Ecto neural progenitor cell (in vitro differentiated cells): ENCODE measurements at places on chromosomes 2 and 18.

DNA sequence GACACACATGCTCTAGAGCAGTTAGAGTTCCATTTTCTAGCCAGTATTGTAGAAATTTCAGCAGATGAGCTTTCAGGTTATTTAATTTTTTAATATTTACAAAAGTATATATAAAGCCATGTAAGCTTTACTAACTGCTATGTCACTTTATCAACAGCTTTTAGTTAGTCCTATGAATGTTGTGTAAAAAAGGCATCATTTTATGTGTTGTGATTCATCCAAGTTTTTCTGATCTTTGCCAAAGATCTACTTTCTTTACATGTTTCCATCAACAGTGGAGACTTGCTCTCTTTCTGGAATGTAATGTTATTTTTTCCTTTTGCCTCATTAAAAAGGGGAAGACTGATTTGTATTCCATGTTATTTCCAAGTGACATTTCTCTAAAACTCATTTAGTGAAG lies 125.2 kb upstream of the TFPI start:
- no peak for DNase-seq

DNA sequence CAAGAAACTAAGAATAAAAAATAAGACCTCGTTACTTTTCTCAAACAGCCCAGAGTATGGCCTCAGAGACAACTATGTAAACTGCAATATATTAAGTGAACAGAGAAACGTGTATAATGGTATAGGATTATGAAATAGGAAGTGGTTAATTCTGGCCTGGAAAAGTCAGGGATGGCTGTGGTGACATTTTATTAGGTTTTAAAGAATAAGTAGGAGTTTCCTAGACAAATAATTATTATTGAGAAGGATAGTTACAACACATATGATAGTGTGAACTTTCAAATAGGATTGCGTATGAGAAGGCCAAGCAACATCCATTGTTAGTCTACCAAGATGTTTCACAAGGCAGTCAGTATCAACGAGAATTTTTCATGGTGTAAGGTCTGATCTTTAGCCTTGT lies 244.1 kb downstream of the LPIN1 start:
- no peak for DNase-seq

DNA sequence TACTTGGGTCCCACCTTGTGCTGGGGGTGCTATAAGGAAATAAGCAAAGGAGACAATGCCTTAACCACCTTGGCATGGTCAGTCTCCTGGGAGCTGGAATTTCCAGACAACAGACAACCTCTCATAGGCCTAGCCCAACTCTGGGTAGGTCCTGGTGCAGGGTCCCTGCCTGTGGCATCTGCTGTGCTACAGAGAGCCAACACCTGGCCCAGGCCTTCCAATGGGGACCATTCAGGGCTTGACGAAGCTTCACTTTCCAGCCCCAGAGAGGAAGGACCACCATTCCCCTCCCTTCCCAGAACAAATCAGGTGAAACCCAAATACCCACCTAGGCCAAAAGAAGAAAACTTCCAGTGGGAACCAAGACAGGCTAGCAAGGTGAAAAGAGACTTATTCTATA lies 82.8 kb downstream of the SMAD7 start:
- no peak for DNase-seq

- DNase-seq = no peak
Measured at GRCh38 chr2:102826904-102827303, 65.1 kb downstream of the TMEM182 start.

DNA sequence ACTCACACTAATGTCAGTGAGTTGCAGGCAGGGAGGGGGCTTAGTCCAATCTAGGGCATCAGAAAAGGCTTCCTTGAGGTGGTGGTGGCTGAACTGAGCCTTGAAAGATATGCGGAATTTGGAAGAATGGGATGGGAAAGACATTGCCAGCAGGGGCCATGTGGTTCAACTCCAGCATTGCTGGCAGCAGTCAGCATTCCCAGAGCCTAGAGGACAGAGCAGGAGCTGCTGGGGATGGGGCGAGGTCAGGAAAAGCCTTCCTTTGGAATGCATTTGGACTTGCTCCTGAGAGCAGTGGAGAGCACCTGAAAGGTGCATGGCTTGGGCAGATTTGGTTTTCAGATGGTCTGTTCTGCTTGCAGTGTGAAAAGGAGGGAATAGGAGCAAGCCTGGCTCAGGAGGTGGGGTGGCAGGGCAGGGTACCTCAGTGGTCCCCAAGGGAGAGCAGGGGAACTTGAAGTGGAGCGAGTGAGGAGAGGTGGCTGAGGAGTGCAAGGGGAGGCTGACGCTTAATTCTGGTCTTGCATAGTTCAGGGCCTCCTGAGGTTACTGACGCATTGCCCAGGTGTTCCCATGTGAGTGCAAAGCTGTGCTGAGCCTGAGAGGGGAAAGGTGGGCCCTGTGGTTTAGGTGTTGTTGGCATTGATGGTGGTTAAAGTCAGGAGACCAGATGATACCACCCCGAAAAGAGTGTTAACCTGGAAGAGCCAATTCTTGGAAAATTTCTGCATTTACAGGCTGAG lies 112.1 kb upstream of the MGAT5 start:
- DNase-seq = no peak

DNA sequence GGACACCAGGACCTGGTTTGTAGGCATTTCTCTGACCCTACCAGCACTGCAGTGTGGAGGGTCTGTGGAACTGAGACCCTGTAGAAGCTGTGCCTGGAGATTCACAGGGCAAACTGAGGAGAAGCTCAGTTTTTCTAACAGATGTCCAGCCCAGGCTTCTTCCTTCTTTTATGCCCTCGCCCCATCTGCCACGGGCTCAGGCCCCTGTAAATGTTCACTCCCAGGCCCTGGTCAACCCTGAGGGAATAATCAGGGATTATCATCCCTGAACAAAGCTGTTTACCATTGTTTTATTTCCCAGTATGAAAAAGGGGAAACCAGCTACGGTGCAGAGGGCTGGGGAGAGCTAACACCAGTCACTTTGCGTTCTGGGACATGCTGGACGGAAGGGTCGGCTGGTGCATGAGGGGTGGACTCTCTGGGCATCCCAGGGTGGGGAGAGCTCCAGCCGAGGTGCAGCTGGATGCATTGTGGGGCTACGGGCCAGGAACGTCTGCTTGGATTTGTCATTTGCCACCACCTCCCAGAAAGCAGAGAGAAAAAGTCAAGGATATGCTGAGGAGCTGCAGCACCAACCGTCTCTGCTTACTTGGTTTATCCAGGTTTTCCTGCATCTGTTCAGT lies 183.8 kb downstream of the TFCP2L1 start:
- DNase-seq = no peak
